ENCODE measurements at places on chromosomes 2 and 18. TPM values are rescaled to one million over a fixed set of nuclear protein-coding genes. Genes with fewer than 3 reads are reported as not detected.
A peak's percentile ranks its signal among the peaks of the same experiment; 100 is the strongest.

DNA sequence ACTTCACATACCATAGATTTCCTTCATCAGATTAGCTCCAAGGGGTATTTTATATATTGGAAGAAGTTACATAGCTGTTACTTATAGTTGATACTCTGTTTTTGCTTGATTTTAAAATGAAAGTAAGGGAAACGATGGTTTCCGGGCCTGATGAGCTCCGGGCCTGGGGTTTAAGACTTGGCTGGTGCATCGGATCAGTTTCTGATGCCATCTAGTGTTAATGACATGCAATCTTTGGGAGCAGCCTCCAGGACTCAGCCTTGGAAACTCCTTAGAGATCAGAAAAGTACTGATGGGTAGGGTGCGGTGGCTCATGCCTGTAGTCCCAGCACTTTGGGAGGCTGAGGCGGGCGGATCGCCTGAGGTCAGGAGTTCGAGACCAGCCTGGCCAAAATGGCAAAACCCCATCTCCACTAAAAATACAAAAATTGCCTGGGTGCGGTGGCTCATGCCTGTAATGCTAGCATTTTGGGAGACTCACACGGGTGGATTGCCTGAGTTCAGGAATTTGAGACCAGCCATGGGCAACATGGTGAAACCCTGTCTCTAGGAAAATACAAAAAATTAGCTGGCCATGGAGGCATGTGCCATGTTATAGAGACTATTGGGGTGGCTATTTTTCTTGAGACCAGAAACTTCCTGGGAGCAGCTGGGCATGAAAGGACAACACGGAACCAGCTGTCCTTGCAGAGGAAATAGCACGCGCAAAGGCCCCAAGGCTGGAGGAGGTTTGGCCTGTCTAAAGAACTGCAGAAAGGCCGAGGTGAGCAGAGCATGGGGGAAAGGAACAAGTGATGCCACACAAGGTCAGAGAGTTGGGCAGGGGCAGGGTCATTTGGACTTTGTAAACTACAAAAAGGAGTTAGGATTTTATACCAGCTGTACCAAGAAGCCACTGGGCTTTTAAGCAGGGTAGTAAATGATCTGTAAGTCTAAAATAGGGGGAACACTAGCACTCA lies 46.9 kb upstream of the CNOT11 start:
- DNase-seq, result peak; percentile 44

- DNase-seq, result no peak
Measured at GRCh38 chr2:225296951-225297350, 102.6 kb upstream of the NYAP2 start.

DNA sequence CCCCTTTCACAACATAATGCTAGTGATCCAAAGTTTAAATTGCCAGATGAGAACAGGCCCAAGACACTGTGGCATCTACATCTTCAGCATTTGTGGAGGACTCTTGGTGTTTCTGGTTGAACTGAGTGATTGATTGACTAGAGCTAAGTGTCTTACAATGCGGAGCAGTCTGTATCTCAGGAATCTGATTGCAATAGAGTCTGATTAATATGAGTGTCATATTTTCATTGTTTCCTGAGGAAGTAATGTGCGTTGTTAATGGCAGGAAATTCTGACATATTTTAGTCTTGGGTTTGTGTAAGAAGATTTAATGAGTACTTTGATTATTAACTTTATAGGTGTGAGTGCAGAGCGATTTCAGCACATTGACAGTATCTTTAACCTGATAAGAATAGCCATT lies 82.0 kb upstream of the PROKR1 start:
- no peak for DNase-seq

DNA sequence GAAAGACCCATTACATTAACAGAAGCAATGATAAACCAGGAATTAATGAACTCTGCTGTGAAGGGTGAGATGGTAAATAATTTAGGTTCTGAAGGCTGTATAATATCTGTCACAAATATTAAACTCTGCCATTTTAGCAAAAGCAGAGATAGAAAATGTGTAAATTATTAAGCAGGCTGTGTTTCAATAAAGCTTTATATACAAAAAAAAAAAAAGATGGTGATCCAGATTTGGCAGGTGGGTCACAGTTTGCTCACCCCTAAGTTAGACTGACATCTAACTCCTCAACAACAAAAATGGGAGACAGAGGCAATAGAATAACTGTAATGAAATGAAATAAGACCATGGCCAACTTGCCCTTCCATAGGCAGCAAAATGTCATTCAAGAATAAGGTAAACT lies 157.3 kb upstream of the FANCL start:
- no peak for DNase-seq

DNA sequence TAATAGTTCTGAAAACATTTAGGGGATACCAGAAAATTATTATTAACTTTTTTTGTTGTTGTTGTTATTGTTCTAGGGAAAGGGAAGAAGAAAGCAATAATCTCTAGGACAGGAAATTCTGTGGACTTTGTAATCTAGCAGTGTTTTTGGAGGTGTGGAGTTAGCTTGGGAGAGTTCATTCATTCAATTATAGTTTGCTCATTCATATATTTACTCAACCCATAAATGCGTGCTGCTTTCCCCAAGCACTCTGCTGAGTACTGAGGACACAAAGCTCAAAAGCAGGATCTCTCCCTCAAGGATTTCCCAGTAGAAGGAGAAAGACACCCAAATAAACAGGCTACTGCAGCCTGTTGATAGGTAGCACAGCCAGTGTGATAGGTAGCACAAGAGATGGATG lies 984.3 kb downstream of the BCL11A start:
- no peak for DNase-seq

GRCh38 chr18:39841482-39842365 lies 2113.3 kb upstream of the PIK3C3 start:
- DNase-seq, result peak; percentile 70

DNA sequence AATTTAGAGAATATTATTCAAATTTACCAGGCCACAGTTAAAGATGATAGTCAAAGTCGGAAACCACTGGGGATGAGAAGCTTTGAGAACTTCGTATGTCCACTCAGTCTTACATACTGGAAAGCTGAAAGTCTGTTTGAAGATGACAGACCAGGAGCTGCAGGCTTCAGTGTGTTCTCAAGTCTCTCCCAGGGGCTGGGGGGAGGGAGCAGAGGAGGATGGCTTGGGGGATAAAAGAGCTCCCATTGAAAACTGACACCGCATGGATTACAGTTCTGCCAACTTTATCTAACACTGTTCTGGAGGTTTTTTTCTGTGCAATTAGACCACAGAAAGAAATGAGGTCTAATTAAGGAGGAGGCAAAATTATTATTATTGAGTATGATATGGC lies 170.5 kb upstream of the ALKAL2 start:
- no peak for DNase-seq

DNA sequence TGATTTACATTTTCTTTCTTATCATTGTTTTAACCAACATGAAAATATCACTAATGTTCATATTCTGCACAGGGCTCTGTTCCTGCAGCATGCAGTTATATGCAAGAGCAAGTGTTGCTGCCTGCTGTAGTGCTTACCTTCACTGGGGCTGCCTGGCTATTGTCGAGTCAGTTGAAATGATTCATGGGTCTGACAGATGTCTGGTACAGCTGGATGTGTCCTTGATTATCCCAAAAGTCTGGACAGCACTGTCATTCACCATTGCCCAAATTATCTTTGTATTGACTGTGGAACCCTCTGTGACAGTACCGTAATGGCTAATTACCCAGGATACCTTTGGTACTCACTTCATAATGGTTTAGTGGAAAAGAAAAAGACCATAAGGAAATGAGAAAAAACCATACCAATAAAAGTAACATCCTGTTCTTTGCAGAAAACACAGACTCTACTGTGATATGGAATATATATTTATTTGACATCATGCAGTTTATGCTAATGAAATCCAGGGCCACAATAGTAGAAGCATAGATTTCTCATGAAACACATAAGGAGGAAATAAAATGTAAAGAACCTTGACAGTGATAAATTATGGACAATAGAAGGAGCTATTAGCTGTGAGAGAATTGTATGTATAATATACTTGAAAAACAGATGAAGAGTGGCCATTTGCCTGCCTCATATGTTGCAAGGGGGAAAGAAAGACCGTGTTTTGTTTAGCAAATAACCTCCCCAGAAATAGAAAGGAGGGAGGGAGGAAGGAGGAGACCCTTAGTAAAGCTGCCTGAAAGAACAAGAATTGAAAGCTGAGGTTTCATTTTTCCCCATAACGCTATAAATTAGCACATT lies 249.8 kb upstream of the ATP5MC3 start:
- DNase-seq, result no peak

DNA sequence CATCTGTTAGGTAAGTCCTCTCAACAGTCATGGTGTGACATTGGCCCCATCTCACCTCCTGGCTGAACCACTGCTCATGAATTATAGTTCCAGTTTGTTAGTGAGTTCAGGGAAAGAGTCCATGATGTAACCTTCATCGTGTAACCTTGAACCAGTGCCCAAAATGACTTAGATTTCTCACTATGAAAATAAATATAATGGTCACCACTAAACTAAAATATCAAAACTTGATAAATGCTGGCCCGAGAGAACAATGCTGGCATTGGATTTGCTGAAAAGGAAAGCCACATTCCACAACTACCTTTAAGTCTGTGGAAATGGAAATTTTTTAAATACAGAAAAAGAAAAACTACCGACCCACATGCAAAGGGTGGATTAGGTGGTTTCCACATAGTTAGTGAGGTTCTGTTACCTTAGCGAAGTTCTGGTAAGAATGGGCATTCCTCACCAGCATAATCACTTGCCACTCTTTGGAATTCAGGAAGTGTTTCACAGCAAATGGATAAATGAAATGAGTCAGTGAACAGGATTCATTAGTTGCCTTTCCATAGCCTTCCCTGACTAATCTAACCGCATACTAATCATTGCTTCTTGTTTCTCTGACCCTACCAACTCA lies 133.9 kb upstream of the CTAGE1 start:
- no peak for DNase-seq

DNA sequence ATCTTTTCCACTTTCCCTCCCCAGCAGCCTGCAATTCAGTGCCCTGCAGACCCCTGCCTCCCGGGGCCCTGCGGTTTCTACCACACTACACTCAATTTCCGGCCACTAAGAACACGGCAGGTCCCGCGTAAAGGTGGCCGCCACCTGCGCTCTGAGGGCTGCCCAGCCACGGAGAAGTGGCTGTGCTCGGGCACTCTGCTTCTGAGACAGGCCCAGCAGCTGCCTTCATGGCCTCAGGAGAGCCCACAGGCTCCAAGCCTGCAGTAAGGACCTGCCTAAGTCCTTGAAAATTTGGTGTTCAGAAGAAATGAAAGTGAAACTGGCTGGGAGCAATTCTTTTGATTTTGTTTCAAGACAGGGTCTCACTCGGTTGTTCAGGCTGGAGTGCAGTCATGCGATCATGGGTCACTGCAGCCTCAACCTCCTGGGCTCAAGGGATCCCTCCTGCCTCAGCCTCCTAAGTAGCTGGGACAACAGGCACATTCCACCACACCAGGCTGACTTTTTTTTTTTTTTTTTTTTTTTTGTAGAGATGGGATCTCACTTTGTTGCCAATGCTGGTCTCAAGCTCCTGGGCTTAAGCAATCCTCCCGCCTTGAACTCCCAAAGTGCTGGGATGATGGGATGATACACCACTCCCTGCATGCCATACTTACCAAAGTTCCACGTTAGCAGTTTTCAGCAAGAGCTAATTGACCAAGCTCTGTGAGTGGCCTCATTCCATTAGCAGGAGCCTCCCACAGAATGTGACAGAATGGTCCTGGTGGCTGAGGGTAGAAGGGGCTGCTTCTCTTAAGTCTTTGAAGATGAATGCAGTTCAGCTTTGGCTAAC lies 14.6 kb upstream of the ALPP start:
- DNase-seq, result no peak

- DNase-seq, result no peak
Measured at GRCh38 chr2:47264686-47265085, 109.6 kb upstream of the STPG4 start.

Gene RBM44
- 0.38 TPM for total RNA-seq

Gene ZNG1B
- 34.8 TPM for total RNA-seq

Gene CDK5R2
- total RNA-seq, result 0.54 TPM

Gene TBR1
- total RNA-seq, result not detected
